PC-3 (cell line): ENCODE measurements at places on chromosomes 4 and X.
A peak's percentile ranks its signal among the peaks of the same experiment; 100 is the strongest.

- DNase-seq: no peak
Measured at GRCh38 chr4:78613522-78614321, 62.2 kb downstream of the ANXA3 start.

DNA sequence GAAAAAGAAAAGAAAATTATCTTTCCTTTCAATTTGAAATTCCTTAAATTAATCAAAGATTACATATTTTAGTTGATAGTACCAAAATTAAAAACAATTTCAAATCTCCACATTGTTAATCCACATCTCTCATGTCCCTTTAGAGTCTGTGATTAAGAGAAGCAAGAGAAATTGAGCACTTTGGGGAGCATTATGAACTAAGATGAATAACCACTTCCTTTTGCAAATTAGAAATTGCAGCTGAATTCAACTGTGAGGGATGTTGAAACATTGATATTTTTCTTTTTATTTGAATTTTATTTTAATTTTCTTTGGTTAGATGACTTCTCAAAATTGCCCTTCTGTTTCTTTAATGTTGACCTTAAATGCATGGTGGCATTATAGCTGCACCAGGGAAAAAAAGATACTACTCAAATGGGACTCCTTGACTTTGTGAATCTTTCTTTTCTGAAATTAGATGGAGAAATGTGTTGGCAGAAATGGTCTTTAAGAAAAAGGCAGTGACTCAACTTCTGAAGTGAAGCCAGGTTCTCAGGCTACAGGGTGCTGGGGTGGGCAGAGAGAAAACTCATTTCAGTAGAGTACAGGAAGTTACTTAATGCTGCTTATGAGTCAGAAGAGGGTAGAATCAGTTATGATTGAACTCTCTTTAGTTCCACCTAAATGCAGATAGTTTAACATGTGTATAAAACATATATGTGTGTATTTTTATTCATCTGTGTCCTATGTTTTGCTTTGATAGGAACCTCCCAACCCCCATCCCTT lies 92.0 kb upstream of the TNIP3 start:
- DNase-seq: peak; percentile 57

GRCh38 chr4:155543126-155543765 lies 123.4 kb upstream of the GUCY1A1 start:
- DNase-seq: peak; percentile 77

GRCh38 chr4:55458164-55458563 lies 62.4 kb downstream of the TMEM165 start:
- peak; percentile 65 for DNase-seq

DNA sequence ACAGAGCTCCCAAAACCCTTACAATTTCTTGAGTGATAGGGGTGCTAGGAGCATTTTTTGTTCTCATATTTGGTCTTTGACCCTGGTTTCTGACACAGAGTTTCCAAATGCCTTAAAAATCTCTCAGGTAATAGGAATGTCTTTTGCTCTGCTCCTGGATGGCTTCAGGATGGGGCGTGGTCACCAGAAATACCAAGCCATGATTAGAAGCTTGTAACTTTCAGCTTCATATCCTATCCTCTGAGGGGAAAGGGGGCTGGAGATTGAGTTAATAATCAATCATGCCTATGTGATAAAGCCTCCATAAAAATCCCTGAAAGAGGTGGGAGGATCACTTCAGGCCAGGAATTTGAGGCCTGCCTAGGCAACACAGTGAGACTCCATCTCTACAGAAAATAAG lies 34.6 kb upstream of the IL9R start:
- no peak for DNase-seq

DNA sequence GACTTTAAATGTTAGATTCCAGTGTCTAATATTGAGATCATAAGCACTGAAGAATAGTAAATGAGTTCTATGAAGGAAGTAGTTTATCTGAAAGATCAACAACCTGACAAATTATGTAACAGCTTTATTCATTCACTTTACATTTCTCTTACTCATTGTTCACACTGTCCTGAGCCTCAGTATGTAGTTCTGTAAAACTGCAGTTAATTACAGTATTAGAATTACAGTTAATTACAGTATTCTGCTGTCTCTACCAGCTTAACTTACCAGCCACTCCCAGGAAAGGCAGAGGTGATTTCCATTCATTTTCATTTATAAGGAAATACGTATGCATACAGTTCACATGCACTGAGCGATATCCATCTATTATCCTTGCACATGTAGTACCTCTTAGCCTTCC lies 32.7 kb downstream of the NFKB1 start:
- DNase-seq: no peak

DNA sequence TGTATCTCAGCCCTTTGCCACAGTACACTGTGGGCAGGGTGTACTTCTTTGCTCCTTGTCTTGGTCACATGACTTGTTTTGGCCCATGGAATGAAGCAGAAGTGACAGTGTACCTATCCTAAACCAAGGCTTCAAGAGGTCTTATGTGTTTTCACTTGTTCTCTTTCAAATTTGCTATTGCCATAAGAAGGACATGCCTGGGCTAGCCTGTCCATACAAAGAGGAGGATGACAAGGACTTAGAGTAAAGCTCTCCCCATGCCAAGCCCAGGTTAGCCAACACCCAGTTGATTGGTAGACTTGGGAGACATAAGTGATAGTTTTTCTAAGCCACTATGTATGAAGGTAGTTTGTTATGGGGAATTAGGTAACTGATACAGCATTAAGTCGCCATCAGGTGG lies 141.1 kb upstream of the MID1 start:
- DNase-seq: no peak

DNA sequence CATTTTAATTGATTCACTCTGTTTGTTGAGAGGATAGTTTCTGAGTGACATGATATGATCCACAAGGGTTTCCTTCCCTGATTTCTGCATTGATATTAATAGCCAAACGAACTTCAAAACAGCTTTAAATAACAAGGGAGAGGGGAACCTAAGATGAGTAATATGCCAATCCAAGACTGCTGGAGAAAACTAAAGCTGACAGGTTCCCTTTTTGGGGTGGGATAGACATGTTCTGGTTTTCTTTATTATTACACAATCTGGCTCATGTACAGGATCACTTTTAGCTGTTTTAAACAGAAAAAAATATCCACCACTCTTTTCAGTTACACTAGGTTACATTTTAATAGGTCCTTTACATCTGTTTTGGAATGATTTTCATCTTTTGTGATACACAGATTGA lies 182.2 kb downstream of the AR start:
- DNase-seq: no peak

- DNase-seq: no peak
Measured at GRCh38 chrX:74853255-74853654, 72.0 kb downstream of the NEXMIF start.

GRCh38 chr4:121108557-121108956 lies 36.2 kb upstream of the NDNF start:
- DNase-seq: no peak

- no peak for DNase-seq
Measured at GRCh38 chr4:55032179-55032578, 93.2 kb downstream of the KDR start.

- DNase-seq: no peak
Measured at GRCh38 chrX:10051866-10052480, 84.8 kb downstream of the CLDN34 start.

- DNase-seq: no peak
Measured at GRCh38 chrX:20147561-20147960, 5.9 kb upstream of the EIF1AX start.

GRCh38 chr4:53659112-53659511 lies 67.8 kb upstream of the LNX1 start:
- no peak for DNase-seq

- DNase-seq: no peak
Measured at GRCh38 chrX:130497531-130497930, 95.7 kb downstream of the RBMX2 start.
